ENCODE measurements at places on chromosomes 3 and 15.

GRCh38 chr3:104396974-104397669 is 969.6 kb upstream of the ALCAM start:
- no peak for DNase-seq

DNA sequence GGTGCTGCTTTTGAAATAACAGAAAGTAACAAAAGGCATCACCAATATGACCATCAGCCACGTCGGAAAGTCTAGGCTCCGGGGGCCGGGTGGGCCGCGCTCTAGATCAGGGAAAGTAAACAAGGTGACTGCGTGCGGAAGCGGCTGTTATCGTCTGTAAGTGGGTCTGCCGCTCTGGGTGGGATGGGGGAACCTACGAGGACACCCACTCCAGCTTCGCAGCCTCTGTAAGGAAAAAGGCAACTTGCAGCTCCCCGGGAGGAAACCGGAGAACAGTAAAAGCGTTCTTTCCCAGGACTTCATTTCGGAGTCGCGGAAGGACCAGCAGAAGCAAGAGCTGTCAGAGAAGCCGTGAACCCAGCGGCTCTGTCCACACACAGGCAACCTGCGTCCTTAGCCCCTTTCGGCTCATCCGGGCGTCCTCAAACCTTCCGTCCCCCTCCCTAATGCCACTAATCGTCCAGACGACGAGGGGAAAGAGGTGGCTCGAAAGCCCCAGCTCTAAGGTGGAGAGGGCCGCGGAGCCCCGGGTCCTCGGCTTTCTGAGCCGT is 461 bp downstream of the XRN1 start:
- peak; percentile 15 for DNase-seq

DNA sequence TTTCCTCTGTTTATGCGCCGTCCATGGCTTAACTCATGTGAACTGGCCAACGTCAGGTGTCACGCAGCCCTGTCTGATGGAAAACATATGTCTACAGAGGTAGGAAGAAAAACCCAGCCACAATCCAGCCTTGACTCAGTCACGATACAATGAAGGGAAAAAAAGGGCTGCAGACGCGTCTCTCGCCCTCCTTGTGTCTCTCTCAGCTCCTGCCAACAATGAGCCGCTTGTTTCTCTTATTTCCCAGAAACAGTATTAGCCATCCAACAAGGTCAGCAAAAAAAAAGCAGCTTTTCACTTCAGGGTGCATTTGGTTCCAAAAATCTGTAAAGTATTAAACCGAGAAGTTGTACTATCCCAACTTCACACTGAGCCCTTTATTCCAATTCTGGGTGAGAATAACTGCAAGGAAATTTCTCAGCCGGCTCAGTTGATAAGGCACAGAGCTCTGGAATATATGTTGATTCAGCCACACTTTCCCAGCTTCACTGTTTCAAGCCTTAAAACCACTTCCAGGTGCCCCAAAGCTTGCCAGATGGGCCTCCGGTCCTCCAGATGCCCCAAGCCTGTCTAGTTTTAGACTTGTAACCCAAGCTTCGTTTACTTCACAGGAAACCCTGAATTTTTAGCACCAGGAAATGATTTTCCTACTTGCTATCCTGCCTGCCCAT is 79.4 kb downstream of the TM4SF4 start:
- no peak for DNase-seq

GRCh38 chr3:46203681-46204080 is 4.4 kb downstream of the CCR1 start:
- DNase-seq, result no peak

DNA sequence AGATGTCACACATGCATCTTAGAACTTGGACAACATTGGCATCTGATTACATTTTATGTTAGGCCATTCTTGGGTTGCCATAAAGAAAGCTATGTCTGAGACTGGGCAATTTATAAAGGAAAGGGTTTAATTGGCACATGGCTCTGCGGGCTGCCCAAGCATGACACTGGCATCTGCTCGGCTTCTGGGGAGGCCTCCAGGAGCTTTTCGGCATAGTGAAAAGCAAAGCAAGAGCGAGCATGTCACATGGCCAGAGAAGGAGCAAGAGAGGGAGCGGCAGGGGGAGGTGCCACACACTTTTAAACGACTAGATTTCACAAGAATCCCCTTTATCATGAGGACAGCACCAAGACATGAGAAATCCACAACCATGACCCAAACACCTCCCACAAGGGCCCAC is 11.3 kb downstream of the RYR3 start:
- no peak for DNase-seq

GRCh38 chr3:189975391-189975990 is 145.2 kb downstream of the P3H2 start:
- no peak for DNase-seq

DNA sequence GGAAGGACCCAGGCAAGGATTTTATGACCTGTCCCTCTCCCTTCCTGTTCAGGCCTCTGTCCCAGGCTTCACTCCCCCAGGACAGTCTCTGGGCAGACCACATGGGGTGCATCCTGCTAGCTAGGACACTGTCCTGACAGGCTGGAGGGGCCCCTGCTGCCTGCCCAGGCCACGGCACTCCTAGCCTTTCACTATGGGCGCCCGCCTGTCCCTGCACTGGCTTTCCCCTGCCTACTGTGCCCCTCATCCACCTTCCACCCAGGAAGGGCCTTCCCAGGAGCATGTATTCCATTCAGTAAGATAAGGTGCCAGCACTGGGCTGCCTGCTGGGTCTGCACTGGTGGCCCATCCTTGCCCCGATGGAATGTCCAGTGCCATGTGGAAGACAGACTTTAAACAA is 145.3 kb downstream of the DNAJB8 start:
- DNase-seq, result no peak

DNA sequence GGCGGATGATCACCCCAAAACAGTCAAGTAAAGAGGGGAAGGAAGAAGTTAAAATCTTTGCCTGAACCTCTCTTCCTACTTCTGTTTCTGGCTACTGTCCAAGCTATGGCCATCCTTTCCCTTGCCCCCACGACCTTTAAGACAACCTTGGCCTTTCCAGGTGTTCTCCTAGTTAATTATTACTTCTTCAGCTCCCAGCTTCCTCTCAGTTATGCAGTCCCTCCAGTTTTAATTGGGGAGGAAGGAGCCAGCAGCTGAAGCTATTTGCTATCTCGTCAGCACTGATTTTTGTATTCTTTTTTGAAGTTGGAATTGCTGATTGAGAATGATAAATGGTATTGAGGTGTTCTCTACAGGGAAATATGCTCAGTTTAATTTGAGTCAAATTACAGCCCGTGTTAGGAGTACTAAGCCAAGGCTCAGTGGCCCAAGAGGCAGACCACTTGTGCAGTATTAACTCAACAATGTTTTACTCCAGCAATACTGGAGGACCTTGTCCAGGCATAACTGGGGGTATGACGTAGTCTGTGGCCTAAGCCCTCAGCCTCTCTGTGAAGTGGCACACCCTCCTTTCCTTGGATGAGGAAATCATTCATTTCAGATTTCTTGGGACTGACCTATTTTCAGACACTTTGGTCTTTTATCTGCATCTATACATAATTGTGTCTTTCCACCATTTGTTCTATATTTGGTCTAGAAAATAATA is 336.9 kb downstream of the SLC9A9 start:
- no peak for DNase-seq

DNA sequence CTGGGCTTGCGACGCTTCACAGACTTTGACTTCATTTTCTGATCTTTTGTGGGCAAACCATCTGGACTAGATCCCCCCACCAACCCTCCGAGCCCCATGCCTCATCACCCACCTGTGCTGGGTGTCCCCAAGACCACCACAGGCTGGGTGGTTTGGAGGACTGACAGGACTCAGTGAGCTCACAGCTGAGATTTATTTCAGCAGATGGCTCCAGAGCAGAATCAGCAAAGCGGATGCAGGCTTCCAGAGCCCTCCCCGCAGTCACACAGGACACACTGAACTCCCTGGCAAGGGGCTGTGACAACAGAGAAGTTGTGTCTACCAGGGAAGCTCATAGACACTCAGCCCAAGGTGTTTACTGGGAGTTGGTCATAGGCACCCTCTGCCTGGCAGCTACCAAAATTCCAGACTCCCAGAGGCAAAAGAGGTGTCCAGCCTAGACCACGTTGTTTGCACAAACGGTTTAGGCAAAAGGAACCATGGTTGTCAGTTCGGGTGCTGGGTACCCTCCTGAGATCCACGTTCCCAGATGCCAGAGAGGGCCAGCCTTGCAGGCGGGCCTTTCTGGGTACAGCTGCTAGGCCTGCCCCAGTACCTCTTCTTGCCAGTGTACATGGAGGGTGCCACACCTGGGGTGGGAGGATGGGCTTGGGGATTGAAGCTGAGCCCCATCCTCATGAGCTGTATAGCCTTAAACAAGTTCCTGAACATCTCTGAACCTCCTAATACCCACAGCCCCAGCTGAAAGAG is 170.3 kb downstream of the NSMCE3 start:
- DNase-seq, result no peak

DNA sequence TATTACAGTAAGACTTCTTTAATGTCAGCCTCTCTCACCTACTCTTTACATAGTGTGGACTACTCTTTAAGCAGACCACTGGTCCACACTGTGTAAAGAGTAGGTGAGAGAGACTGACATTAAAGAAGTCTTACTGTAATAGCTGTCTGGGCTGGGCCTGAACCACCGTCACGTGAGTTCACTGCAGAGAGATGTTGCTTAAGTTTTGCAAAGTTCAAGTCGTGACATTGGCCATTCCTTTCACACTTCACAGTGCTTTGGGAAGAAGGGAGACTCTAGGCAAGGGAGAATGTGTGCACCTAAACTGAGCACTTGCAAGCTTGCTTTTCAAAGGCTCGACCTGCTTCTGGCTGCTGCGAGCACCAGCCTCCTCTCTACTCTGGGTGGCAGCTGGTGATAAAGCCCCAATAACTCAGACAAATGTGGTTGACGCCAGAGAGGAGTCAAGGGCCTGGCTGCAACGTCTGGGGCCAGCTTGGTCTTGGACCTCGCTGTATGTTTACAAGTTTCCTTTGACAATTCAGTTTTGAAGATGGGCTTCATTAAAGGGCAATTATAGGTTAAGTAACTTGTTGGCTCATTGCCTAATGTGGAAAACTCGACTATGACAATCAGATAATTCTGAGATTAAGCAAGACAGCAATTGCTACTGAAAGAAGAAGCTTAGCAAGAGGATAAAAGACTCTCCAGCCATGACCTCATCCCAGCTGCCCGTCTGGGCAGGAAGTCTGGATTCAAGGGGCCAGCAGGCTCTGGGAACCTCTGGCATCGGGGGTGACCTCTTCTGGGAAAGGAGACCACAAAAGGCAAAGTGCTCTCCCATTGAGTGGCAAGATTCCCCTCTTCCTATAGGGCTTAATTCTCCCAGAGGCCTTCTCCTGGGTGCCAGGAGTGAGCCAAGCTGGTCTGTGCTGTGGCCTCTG is 242.1 kb upstream of the TLE3 start:
- DNase-seq, result no peak

- DNase-seq, result no peak
Measured at GRCh38 chr3:161413127-161413854, 42.0 kb upstream of the SPTSSB start.

- DNase-seq, result no peak
Measured at GRCh38 chr3:56796996-56797395, 4.8 kb downstream of the ARHGEF3 start.

- DNase-seq, result no peak
Measured at GRCh38 chr3:101478980-101479379, 34.0 kb downstream of the SENP7 start.

DNA sequence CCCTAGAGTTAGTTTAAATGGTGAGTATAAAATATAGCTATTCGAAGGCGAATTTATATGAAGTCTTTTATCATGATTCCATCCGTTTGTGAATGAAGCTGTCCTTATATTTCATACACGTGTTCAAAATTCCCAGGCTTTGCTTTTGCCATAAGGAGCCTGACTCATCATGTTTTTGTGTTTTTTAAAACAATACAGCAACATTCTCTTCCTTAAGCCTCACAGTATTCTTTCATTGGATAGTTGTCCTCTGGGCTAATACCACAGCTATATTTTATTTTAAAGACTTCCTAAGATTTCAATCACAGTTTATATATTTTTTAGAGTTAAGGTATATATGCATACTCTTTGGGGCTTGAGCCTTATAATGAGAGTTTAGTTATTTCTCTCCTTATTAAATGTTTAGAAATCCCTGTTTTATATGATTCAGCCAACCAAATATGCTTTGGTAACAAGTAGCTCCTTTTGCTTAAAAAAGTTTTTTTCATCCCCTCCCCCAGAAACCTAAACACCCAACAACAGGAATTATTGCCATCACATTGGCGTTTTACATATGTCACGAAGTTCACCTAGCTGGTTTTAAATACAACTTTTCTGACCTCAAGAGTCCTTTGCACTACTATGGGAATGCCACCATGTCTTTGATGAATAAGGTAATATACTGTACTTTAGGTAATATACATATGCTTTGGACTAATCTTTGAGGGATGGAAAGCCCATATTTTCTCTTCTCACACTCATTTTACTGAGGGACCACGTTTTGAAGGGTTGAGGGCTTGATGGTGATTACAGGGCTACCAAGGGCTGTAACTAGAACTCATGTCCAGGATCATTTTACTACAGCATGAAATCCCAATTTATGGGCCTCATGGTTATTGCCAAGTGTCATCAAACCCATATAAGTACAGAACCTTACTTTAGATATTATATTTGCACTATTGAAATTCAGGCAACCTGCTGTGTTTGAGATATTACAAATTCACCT is 28.5 kb downstream of the ST3GAL6 start:
- no peak for DNase-seq

DNA sequence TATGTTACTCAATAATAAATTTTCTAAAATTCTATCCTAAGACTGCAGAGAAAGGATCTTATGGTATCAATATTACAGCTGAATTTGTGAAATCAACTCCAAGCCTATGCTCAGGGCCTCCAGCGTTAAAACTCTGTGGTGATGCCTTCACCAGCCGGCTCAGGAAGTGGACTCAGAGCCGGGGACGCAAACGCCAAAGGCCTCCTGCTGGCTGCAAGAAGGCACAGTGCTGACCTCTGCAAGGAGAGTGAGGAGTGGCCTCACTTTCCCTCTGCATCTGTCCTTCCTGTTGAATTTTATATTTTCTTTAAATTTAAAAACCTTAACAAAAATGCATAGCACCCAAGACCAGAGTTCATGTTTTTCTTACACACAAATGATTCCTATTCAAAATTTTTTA is 48.5 kb downstream of the HERC2 start:
- no peak for DNase-seq

GRCh38 chr3:5304789-5305683 is 117.5 kb downstream of the EDEM1 start:
- peak; percentile 31 for DNase-seq

GRCh38 chr3:12334786-12335185 is 45.9 kb downstream of the PPARG start:
- DNase-seq, result no peak

Data from HCT116 (cell line).